Glutamatergic neuron (in vitro differentiated cells): ENCODE measurements at places on chromosomes 5 and 9.

DNA sequence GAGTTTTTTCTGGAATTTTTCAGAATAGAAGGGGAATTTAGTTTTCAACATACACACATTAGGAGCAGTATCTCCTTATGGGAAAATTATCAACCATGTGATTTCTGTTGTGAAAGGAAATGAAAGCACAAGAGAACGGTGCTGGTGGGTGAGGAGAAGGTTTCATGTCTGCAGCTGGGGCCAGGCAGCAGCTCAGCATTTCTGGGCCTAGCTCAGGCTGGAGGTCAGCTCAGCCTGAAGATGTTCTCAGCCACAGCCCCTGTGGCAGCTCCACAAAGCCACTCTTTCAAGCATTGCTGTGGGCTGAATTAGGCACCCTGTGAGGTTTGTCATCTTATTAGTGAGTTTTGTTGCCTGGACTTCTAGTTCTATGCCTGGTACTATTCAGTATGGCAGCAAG lies 90.3 kb downstream of the DIRAS2 start:
- no peak for DNase-seq

GRCh38 chr9:125889476-125890419 lies 142.6 kb downstream of the PBX3 start:
- peak; percentile 62 for DNase-seq

DNA sequence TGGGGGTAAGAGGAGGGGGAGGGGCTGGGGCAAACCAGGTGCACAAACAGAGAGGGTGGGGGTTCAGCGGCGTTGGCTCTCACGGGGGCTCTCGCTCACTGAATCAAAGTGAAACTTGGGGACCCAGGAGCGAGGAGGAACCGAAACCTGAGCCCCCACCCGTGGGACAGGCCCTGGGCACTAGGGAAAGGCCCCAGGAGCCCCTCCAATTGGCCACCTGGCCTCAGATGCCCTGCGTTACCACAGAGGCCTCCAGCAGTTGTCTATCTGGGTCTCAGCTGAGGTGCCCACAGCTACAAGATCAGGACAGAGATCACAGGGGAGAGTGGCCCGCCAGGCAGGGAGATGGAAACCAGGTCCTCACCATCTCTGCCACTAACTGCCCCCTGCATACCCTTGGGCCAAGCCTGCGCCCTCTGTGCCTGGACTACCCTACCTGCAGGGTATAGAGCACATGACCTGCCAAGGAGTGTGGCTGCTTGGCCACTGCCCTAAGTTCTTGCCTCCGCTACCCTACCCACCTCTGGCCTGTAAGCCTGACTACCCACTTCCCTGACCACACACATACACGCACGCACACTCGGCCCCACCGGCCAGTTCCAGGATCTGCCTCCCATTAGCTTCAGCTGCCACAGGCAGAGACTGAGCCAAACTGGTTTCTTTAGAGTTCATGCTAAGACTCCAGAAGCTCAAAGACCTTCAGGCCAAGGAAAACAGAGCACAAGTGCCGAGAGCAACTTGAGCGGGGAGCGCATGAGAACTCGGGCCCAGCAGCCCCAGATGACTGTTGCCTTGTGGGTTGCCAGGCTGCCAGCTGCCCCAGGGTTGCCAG lies 39.9 kb downstream of the PAX5 start:
- no peak for DNase-seq

DNA sequence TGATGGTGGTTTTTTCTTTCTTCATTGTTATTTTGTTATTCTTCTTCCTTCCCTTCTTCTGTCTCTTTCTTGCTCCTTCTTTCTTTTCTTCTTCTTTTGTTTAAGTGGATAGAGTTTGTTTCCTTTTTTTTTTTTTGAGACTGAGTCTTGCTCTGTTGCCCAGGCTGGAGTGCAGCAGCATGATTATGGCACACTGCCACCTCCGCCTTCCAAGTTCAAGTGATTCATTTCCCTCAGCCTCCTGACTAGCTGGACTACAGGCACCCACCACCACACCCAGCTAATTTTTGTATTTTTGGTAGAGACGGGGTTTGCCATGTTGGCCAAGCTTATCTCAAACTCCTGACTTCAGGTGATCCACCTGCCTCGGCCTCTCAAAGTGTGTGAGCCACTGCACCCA lies 40.3 kb downstream of the JAK2 start:
- no peak for DNase-seq

GRCh38 chr9:129881547-129882324 lies 46.5 kb downstream of the USP20 start:
- no peak for DNase-seq

DNA sequence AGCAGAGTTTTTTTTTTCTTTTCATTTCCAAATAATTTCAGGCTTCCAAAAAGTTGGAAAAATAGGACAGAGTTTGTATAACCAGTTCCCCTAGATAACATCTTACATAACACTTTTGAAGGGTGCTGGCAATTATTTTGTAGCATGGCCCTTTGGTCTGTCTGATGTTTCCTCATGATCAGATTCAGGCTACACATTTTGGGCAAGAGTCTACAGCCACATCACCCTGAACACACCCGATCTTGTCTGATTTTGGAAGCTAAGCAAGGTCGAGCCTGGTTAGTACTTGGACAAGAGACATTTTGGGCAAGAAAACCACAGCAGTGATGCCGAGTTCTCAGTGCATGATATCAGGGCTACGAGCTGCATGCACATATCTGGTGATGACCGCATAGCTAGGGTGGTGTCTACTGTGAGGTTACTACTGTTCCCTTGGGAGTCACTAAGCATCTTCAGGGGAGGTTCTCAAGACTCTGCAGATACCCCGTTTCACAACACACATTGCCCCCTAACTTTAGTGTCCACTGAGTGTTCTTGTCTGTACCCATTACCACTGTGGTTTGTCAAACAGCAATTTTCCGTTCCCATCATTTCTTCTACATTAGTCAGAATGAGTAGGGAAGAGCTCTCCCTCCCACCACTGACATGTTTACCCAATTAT lies 86.2 kb downstream of the TTC39B start:
- no peak for DNase-seq

DNA sequence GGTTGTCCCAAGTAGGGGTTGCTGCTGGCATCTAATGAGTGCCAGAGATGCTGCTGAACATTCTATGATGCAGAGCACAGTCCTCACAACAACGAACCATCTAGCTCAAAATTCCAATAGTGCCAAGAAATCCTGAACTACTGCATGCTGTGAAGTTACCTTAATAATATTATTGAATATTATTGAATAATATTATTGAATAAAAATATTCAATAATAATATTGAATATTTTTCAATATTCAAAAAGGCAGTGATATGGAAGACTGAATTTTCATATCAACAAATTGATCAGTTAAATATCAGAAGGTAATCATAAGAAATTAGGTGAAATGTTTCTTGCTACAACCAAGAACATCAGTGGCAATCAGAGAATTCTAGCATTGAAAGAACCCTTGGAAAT lies 2.8 kb downstream of the HTR4 start:
- no peak for DNase-seq

- no peak for DNase-seq
These were observed 73.0 kb upstream of the SPOCK1 start for GRCh38 chr5:137572042-137572695.

DNA sequence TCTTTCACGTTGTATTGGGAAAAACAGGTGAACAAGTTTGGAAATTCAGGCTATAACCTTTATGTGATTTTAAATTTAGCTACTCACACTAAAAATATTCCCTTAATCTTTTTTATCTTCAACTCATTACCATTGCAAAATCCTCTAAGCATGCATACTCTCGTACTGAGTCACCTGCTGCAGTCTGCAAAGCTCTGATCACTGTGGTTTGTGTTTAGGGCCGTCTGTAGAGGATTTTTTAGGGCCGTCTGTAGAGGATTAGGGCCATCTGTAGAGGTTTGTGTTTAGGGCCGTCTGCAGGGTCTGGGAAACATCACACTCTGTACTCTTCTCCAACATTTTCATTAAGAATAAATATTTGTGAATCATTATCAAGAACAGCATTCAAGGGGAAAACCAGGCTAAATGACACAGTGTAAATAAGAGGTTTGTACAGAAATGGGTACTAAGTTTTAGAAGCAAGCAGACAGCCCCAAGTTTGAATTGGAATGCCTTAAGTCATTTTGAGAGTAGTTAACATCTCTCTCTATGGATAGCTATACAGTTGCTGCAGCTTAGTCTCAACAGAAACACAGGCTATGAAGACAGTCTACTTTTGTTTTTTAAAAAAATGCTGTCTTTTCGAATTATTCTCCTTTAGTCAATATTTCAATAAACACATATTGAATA lies 155.0 kb upstream of the TSLP start:
- DNase-seq: no peak

DNA sequence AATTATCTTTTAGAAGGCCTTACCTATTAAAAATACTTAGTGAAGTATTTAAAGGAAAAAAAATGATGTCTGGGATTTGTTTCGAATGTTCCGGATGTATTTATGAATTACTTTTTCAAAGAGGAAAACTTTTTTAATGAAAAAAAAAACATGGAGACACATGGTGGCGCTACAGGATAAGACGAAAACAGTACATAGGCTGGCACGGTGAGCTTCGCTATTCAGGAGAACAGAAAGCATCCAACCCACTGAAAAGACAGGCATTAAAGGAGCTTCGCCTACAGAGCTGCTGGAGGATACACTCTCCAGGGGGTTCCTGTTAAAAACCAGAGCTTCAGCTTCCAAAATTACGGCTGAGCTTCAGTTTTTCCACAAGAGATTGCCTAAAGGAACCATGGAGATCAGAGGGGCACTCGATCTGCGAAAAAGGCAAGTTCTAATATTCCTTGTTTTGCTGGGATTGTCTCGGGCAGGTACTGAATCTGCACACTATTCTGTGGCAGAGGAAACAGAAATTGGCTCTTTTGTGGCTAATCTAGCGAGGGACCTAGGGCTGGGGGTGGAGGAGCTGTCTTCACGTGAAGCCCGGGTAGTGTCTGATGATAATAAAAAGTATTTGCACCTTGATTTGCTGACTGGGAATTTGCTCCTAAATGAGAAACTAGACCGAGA lies at the start of gene PCDHB14:
Gene PCDHB14, plus strand, starts transcription at position 232 of the 672 bp plus-strand sequence. Its CDS starts 163 bp downstream, at position 395.
- DNase-seq: no peak

DNA sequence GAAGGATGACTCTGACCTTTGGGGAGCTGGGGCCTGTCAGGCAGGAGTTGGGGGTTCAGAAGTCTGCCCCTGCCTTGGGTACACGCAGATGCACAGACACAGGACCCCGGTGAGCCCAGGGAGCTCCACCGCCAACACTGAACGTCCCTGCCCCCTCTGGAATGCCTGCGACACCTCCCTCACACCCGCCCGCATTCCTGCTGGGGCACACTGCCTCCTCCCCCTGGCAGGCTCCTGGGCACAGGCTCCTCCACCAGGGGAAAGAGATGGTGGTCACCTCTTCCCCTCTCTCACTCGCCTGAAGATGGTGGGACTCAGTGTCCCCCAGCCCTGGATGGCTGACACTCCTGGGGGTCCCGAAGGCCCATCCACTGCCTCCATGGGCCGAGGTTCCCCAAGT lies 12.0 kb downstream of the CRB2 start:
- no peak for DNase-seq

- DNase-seq: no peak
These were observed 294.6 kb downstream of the SEC61B start for GRCh38 chr9:99516657-99517049.

- no peak for DNase-seq
These were observed 132.1 kb downstream of the KDM4C start for GRCh38 chr9:6889868-6890267.
